ENCODE measurements at places on chromosomes 12 and 14.

GRCh38 chr14:21921453-21921852, 247.8 kb upstream of the OR4E1 start:
- no peak for DNase-seq

DNA sequence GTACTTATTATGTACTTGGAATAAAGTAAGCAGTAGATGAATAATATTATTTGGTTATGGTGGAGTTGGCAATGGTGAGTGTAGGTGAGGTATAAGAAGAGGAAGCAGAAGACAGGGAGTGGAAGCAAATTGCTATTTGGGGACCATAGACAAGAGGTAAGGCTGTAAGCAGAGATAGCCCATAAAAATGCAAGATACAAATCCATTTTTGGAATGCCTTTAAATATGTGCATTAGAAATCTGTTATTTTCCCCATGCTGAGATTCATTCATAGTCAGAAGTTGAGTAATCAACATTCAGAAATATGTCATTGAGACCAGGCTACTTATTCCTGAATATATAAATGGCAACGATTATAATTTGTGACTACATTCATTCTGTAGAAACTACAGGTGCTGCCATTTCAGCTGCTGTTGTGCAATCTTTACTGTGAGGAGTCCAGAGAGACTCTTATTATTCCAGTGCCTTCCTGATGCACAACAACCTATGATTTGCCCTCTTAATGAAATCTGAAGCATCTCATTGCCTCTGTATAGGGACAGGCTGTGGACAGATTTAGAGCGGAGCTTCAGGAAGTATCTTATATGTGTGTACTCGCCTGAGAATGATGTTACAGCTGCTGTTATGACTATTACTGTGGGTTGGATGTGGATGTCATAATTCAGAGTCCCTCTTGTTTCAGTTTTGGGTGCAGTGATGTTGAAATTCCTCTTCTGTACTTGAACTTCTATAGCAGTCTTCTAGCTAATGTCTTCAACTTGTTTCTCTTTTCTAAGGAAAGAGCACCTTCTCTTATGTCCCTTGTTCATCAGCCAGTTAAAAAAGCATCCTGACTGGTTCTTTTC, 173.8 kb downstream of the NAV3 start:
- DNase-seq, result no peak

DNA sequence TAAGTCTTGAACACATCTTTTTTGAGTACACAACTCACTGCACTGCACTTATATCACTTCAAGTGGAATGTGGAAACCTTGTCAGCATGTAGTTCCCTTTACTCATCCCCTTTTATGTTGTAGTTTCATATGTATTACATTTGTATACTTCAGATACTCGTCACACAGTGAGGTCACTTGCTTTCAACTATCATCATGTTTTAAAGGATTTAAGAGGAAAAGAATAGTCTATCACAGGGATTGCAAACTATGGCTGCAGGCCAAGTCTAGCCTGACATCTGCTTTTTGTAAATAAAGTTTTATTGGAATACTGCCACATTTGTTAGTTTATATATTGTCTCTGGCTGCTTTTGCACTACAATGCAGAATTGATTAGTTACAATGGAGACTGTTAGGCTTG, 24.3 kb downstream of the CNOT2 start:
- no peak for DNase-seq

GRCh38 chr12:96658075-96658474, 168.7 kb downstream of the CFAP54 start:
- DNase-seq, result no peak

GRCh38 chr14:21408147-21408546, 24.3 kb upstream of the SUPT16H start:
- DNase-seq, result no peak

DNA sequence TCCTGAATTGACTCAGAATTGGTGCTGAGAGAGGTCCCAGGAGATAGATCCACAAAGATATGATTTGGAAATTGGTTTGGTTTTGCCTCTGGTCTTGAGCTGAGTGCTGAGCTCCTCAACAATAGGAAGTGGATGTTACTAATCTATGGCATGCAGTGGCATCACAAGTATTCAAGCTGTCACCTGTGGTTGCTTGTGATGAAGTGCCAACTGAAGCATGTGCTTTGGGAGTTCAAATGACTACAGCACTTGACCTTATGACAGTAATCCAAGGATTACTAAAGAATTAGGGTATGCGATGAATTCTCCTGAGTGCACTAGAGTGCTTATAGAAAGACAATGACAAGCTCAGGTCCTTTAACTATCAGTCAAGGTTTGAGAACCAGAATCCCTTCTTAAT, 406.2 kb downstream of the NOVA1 start:
- no peak for DNase-seq

DNA sequence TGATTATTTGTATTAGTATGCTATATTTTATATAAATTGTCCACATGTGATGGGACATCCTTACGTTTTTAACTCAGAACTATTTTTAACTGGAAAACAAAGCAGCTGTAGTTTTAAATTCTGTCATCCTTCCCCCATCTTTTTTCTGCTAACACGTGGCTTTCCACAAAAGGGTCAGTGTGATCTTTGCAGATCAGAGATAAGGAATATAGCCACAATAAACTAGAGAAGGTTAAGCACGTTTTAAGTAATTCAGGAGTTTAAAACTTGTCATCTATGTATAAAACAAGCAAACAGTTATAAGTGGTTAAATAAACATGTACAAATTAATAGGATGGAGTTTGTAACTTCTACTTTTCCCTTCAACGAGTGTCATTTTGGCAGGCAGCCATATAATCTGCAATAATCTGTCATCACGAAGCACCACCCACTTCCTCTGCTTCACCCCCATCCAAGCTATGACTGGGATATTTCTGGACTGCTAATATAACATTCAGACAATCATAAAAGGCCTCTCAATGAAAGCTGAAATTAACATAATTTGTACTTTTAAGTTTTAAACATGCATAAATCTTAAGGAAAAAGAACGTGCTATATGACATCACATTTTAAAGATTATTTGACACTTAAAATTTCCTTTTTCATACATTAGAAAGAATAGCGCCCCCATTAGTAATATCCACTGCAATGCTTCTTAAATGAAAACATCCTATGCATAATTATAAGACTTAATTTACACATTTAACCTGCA, 15.3 kb downstream of the TAOK3 start:
- DNase-seq, result no peak

GRCh38 chr14:71021347-71022011, 114.2 kb downstream of the PCNX1 start:
- no peak for DNase-seq

DNA sequence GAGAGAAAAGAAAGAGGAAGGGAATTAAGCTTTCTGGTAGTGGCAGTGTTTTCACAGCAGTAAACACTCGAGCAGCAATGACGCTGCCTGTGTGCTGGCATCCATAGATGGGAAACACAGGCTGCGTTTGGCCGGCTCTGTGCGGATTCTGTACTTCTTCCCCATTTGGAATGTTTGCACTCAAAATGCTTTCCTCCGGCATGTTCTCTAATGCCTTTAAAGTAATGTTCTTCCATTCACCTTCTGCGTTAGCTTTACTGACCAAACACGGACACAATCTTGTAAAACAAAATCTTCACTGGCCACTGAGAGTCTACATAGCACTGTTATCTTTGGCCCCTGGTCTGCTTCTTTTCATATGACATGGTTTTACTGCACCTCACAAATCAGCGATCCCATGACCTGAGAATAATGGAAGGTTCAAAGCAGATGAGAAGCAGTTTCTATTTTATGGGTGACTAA, 31.4 kb downstream of the DCP1B start:
- DNase-seq, result peak; percentile 38

- no peak for DNase-seq
These were observed 10.9 kb upstream of the IL26 start for GRCh38 chr12:68236421-68237059.

DNA sequence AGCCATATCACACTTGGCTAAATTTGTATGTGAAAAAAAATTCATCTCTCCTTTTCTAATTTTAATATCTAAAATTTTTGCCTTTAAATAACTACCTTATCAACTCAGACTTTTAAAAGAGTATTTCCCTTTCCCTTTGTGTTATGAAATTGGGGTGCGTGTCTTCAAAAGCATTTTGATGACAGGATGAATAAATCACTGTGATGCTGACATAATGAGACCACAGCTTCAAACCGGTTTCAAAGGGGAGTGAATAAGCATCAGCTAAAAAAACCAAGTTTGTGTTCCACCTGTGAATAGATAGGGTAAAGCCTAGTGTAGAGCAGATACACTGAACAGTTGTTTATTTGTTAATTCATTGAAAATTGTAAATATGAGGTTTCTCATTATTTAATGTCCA, 85.0 kb downstream of the LGR5 start:
- DNase-seq, result no peak

DNA sequence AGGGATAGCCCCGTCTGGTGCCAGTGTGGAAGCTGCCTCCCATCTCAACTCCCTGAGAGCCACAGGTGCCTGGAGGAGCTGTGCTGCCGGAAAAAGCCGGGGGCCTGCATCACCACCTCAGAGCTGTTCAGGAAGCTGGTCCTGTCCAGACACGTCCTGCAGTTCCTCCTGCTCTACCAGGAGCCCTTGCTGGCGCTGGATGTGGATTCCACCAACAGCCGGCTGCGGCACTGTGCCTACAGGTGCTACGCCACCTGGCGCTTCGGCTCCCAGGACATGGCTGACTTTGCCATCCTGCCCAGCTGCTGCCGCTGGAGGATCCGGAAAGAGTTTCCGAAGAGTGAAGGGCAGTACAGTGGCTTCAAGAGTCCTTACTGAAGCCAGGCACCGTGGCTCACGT, 25.5 kb upstream of the P2RX4 start:
- DNase-seq, result no peak

- no peak for DNase-seq
These were observed 12.9 kb upstream of the SLC24A4 start for GRCh38 chr14:92309968-92310530.

GRCh38 chr12:65885716-65886115, 61.4 kb downstream of the HMGA2 start:
- no peak for DNase-seq

DNA sequence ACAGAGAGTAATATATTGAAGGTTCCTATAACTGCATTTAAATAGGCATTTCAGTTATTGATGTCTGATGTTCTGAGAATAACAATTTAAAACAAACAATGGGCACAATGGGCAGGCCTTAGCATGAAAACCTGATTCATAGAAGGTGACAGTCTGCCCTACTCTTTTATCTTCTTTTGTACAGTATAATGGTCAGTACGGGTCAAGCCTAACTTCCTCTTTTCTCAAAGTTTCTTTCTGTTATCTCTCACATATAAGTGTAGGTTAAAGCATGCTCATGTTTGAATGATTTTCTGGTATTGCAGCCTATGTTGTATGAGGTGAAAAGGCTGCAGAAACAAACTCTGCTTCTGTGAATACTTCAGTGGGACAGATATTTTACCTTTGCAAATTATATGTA, 14.2 kb downstream of the FKBP3 start:
- DNase-seq, result no peak

DNA sequence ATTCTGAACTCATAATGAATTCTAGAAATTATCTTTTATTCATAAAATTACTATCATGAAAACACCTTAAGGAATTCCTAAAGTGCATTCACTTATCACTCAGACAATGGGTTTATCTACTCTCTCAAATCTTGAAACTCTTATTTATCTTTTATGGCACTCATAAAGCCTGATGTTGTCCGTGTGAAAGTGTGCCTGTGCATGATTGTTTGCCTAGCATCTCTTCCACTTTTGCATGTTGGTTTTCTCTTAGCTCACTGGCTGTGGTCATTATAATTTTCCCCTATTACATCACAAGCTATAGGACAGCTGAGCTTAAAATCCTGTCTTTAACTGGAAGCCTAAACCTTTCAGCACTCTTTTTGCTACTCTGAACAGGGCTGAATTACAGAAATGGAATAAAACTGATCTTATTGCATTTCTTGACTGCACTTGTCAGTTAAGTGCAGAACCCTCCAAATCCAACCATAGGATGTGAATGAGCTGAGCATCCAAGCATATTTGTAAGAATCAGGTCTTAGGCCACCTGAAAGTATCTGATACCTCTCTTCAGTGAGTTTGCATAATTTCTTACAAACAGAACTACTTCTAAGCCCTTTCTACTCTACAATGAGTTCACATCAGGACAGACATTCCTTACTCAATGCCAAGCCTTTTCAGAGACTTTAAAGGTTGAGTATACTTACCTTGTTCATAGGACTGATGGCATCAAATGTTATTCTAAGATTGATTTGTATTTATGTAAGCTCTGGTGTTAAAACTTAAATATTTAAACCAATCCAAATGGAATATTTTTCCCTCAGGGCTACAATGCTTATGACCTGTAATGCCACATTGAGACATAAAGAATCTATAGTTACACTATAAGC, 221.2 kb upstream of the KITLG start:
- no peak for DNase-seq

DNA sequence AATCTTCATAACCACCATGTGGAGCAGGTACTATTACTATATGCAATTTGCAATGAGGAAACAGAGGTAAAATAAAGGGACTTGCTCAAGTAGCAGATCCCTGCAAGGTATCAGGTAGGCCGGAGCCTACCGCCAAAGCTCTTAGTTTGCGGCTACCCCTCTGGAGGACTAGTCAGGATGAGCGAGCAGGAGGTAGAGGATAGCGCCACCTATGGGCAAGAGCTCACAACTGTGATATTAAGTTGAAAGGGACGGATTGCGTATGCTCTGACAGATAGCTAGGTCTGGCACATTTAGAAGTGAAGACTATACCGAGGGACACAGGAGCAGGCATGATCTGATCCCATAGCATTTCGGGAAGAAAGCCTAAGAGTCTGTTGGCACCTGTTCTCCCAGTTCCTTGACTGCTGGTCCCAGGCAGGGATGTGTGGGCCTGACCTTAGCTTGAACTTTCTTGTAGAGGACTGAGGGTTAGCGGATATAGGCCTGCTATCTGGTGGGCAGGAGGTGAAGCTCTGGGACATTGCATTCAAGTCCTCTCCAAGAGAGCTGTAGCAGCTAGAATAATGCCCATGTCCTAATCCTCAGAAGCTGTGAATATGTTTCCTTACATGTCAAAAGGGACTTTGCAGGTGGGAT, 48.0 kb downstream of the SLC17A8 start:
- no peak for DNase-seq

DNA sequence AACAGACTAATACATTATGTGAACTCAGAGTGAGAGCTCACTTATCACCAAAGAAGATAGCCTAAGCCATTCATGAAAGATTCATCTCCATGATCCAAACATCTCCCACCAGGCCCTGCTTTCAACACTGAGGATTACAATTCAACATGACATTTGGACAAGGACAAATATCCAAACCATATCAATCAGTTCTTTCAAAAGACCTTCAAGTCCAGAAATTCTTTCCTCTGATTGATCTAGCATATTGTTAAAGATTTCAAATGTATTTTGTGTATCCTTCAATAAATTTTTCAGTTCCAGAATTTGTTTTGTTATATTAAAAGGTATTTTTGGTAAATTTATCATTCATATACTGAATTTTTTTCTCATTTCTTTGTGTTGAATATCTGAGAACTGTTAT, 1055.8 kb downstream of the SLC6A15 start:
- DNase-seq, result no peak

- no peak for DNase-seq
These were observed 656.1 kb upstream of the NOVA1 start for GRCh38 chr14:27253966-27254365.

GRCh38 chr12:67539946-67540345, 108.6 kb upstream of the DYRK2 start:
- DNase-seq, result no peak

GRCh38 chr12:82174936-82175335, 183.3 kb downstream of the CCDC59 start:
- DNase-seq, result no peak

Data from posterior cingulate gyrus (tissue), 11 donors.